H54 (cell line): ENCODE measurements at places on chromosomes 2 and 18.

DNA sequence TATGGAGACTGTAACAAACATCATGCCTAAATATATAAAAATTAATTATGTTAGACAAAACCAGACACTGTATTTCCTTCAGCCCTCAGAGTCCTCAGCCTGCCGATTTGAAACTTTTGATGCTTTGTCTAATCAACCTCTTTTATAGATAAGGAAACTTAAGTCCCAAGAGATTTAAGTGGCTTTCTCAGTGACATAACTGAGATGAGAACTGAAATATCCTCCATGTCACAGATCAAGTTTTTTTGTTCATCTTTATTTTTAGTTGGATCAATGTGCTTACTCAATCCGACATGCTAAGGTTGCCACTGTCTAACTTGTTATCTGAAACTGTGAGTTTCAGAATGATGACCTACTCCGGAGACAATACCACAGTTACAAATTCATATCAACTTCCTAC, 72.3 kb downstream of the BARD1 start:
- DNase-seq: no peak

GRCh38 chr2:162629499-162629898, 209.1 kb downstream of the KCNH7 start:
- no peak for DNase-seq

GRCh38 chr2:181463588-181463987, 6.4 kb downstream of the ITGA4 start:
- no peak for DNase-seq

- no peak for DNase-seq
Observed at GRCh38 chr2:239272626-239273025, 128.2 kb downstream of the HDAC4 start.

GRCh38 chr2:145836986-145837385, 1317.1 kb upstream of the ZEB2 start:
- DNase-seq: no peak

DNA sequence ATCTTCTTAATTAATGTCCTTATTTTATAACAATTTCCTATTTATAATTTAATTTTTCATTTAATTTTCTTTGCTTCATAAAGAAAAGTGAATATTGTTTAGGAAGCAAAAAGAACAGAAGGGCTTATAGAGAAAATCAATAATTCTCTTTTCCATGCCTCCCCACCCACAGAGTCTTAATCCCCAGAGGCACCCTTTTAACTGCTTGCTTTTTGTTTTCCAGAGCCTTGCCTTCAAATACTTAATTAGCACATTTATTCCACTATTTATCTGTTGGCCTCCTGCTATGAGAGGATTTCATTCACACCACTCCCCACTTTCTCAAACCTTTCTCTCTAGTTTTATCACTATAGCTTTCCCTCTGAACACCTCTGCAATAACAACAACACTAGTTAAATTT, 373.6 kb downstream of the MBD2 start:
- no peak for DNase-seq

GRCh38 chr2:36677996-36678605, 18.4 kb upstream of the VIT start:
- no peak for DNase-seq

GRCh38 chr18:58455314-58456188, 173.3 kb downstream of the ALPK2 start:
- no peak for DNase-seq

DNA sequence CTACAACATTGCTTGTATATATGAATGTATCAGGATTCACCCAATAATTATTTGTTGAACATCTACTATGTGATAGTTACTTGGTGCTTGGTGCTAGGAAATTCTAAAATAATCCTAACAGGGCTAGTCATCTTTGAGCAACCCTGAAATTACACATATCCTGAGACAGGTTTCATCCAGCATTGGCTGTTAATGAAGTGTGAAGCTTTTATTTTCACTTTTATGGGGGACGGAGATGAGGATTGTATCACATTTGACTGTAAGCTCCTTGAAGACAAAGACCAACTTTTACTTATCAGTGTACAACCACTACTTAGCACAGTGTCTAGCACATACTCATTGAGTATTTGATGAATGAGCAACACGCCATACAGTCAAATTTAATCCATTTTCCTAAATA, 6.8 kb upstream of the GALM start:
- DNase-seq: no peak

DNA sequence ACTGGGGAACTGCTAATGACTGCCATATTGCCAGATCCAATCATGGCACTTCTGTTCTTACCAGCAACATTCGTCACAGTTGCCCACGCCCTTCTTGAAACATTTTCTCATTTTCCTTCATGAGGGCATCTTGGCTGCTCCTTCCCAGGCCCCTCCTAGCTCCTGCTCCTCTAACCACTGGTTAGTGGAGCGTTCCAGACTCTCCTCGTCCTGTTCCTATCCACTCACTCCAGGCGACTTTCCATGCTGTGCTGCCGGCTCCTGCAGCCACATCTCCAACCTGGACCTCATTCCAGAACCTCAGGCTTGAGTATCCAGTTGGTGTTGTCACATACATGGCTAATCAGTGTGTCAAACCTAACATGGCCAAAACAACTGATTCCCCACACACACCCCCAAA, 1.3 kb upstream of the ADI1 start:
- no peak for DNase-seq

DNA sequence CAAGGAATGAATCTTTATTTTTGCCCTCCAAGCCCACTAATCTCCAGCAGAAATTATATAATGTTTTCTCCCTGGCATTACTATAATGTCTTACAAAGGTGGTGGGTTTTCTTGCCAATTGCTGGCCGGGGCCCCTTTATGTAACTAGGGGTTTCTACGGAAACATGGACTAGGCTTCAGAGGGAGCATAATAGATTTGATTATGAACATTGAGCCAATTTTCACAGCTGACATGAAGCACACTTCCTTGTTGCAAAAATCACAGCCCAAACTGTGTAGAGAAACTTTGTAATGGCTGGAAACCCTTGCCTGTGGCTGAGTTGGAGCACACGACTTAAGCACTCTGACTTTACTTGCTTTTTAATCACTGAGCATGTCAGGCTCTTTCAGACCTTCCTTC, 3.8 kb upstream of the CYRIA start:
- no peak for DNase-seq

- DNase-seq: no peak
Observed at GRCh38 chr2:105797298-105797819, 52.6 kb downstream of the NCK2 start.

- DNase-seq: no peak
Observed at GRCh38 chr2:209965723-209966122, 36.7 kb upstream of the RPE start.

- DNase-seq: no peak
Observed at GRCh38 chr18:6414118-6414722, 491 bp downstream of the L3MBTL4 start.

GRCh38 chr2:234847364-234847635, 104.5 kb upstream of the SH3BP4 start:
- no peak for DNase-seq

- DNase-seq: no peak
Observed at GRCh38 chr2:109069331-109070194, 59.4 kb upstream of the SH3RF3 start.

DNA sequence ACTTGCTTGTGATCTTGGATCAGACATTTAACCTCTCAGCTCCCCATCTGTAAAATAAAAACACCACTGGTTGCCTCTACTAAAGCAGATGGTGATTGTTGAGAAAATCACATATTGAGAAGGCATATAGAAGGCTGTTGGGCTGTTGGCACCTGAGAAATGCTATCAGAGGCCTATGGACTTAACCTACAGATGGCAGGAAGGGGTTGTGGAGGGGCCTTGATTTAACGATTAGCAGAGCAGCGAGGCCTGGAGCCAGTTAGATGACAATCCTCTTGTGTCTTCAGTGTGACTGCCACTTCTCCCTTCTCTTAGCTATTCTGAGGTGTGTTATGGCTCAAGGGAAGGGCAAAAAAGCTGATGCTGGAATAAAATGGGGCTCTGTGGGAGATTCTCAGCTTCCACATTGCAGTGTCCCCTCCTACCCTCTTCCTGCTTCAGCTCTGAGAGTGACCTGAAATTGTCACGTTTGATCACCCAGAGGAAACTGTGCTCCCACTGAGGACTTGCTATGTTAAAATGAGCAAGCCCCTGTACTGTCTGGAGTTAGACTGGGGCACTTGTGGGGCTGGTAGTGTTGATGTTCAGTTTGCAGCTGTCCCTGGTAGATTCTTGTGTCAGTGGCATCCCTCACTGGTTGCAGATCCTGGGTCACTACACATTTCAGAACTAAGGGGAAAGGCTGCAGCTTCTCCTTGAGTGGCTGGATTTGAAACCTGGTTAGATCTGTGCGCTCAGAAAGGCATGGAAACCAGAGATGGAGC, 31.5 kb downstream of the CXCR4 start:
- no peak for DNase-seq

GRCh38 chr2:1676913-1677820, 67.1 kb downstream of the PXDN start:
- no peak for DNase-seq

DNA sequence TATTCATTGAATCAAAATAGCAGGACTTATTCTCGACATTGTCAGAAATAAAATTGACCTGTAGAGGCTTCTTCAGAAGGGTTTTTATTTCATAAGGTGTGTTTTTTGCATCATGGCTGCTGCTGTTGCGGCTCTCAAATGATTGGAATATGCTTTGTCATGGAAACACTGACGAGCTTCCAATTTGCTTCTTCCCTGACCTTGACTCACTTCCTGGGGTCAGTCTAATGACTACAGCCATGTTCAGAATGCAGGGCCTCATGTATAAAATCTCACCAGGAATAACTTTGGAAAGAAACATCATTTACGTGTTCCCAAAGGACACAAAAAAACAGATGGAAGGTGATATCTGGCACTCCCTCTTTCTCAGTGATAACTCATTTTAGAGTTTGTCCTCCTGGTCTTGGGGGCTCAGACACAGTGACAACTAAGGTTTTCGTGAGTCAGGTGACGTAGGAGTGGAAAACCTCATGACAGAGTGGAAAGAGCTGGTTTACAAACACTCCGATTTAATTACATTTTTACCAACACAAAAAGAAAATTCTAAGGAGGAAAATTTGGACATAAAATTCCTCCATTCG, 467.0 kb upstream of the RAB12 start:
- no peak for DNase-seq

DNA sequence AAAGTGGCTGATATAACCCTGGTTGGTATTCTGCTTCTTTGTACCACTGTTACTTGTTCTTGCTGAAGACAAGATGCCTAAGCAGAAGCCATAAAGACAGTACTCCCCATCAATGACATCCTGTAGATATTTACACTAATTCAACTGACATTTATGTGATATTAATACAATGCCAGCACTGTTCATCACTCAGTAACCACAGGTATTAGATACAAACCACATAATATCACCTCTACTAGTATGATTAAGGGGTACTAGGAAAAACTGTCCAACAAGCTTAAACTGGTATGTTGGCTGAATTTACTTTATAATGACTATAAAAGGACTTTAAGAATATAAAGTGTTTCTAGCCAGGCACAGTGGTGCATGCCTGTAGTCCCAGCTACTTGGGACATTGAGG, 65.8 kb downstream of the RTN4 start:
- no peak for DNase-seq

DNA sequence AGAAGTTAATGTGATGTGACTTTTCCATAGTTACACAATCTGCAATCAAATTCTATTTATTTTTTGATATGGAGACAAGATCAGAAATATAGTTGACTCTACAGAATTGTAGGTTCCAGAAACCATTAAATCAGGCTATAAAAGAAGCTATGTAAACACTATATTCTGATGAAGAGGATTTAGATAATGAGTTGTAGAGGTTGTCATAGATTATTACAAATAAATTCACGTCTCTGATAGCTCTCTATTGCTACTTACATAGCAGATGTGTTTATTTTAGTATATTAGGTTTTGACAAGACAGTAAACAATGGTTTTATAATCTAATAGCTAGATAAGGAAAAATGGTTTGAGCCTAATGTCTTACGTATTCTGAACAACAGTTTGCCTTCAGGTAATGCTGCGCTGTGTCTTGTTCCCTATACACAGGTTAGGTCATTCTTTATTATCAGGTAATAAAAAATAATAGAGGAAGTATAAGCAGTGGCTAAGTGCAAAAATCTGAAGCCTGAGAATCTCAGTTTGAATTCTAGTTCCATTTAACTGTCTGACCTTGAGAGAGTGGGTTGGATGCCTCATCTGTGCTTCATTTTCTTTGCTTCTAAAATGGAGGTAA, 93.4 kb downstream of the PPP1R1C start:
- DNase-seq: no peak

GRCh38 chr2:152606941-152607340, 110.3 kb downstream of the PRPF40A start:
- no peak for DNase-seq

GRCh38 chr18:26956863-26957262, 91.4 kb upstream of the AQP4 start:
- DNase-seq: no peak

DNA sequence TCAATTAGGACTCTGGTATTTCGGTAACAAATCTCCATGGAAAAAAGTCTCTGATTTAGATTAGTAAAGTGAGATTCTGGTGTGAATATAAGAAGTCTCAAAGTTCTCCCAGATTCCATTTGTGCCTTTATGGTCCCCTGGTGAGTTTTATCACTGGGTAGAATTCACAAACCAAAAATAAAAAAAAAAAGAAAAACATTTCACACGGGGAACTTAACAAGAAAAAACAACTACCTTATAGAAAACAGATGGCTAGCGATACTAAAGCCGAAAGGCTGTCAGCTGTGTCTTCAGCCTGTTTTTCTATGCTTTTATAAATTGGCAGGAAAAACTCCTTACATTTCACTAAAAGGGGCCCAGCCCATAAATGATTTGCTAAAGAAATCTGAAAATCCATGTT, 50.6 kb downstream of the COL5A2 start:
- DNase-seq: no peak

- DNase-seq: no peak
Observed at GRCh38 chr2:66852953-66853352, 418.0 kb downstream of the MEIS1 start.

DNA sequence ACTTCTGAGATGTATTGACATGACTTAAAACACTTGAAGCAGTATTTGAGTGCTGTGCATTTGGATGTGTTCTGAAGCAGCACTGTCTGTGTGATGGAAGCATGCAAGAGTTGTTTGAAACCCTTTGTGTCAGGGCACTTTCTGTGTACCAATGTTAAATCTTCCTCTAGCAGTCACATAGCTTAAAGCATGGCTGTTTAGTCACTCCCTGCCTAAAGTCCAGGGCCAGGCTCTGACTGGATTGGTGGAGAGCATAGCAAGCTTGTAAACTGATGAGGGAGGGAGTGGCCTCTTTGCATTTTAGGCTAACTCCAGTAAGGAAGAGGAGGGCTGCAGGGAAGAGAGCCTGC, 73.5 kb downstream of the MYO1B start:
- no peak for DNase-seq

GRCh38 chr18:41948544-41949110, 6.4 kb upstream of the PIK3C3 start:
- no peak for DNase-seq
